ENCODE measurements at places on chromosomes 7 and 10. TPM values are rescaled to one million over a fixed set of nuclear protein-coding genes. Genes with fewer than 3 reads are reported as not detected.

Gene PSD
- 17.1 TPM for polyA plus RNA-seq

Gene PAPOLB
- polyA plus RNA-seq = 0.09 TPM

Gene SUN3
- polyA plus RNA-seq = 0.37 TPM

Gene ARHGAP12
- 36.9 TPM for polyA plus RNA-seq

Gene COL13A1
- polyA plus RNA-seq = 55.5 TPM

Gene KLF14
- polyA plus RNA-seq = 0.21 TPM

GRCh38 chr7:13107291-13107690, 419.9 kb downstream of the ARL4A start:
- no peak for DNase-seq

DNA sequence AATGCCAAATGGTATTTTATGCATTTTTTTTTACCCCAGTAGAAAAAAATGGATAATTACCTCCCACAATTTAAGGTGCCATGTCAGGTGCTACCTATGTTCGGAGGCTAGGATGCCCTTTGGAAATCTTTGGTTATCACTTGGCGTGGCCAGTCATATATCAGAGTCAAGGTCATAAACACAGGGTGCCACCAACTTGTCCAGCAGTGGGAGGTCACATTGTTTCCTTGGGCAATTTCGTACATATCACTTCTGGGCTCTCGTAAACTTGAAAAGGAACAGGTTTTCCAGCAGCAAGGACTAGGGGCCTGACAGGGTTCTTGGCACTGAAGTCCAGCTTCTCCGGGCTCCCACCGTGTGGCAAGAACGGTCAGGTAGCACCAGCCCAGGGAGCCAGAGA, 48.0 kb upstream of the BHLHA15 start:
- DNase-seq = no peak

- no peak for DNase-seq
Measured at GRCh38 chr7:42065942-42066341, 171.1 kb downstream of the GLI3 start.

DNA sequence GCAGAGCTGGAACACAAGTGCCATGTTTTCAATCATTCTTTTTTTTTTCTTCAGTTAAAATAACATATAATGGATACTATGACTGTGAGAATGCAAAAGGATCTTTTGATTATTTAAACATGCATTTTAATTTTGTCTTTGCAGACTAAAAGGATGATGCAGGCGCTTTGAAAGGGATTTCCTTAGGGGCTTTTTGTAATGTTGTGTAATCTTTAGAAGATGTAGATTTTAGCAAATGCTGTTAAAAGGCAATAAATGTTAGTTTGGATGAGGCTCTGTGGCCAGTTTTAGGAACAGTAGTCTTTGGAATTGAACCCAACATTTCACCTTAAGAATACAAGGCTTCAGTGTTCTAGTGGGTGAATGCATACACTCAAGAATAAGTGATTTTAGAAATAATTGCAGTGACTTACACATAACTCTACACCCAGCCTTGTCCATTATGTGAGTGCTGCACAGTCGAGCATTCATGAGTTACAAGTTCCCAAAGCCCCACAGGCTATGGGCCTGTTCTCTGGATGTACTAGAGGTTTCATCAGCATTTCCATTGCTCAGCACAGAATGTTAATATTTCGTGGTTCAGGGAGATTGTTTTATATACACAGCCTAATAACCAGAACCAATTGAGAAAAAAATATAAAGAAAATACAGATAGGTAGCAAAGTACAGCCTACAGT, 11.6 kb downstream of the PAPSS2 start:
- no peak for DNase-seq

DNA sequence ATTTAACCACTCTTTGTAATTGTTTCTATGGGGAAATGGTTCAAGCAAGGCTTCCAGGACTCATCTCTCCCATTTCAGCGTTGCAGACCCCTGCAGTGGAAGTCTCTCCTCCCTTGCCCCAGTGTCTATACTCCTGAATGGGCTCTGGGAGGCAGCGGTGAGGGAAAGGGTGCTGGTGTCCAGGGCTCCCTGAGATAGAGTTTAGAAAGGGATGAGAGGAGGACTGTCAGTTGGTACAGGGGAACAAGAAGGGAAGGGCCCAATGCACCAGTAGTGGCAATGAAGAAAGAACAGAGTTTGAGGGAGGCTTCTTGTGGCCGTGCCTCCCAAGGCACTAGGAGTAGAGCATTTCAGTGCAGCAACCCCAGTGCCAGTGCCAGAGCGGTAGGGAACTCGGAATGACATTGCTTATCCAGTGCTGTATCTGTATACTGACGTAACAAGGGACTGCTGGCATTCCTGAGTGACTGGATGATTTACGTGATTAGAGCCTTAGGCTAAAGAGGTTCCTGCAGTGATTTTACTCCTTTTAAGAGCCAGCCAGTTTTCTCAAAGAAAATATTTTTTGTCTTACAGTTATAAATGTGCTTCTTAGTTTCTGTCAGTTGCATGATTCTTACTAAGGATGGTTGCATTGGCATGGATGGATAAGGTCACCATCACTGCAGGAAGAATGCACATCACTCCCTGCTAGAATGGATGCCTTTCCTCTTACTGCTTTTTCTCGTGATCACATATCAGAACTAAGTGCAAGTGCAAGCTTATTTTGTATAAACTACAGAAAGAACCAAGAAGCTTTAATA, 28.0 kb downstream of the PRPF18 start:
- DNase-seq = no peak

DNA sequence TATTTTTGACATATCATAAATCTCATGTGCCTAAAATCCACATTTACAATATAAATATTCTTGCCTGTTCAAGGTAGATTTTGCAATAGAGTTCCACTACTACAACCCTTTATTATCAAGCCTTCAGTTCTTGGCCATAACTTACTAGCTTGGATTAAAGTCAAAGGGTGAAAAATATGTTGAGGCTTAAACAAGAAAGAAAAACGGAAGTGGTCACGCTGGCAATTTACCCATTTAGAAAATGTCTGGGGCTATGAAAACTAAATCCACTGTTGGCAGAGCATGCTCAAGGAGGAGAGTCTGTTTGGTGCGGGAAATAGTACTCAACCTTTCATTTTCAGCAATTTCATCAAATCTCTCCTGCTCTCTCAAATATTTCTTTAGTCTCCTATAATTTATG, 209.8 kb upstream of the RHOBTB1 start:
- no peak for DNase-seq

DNA sequence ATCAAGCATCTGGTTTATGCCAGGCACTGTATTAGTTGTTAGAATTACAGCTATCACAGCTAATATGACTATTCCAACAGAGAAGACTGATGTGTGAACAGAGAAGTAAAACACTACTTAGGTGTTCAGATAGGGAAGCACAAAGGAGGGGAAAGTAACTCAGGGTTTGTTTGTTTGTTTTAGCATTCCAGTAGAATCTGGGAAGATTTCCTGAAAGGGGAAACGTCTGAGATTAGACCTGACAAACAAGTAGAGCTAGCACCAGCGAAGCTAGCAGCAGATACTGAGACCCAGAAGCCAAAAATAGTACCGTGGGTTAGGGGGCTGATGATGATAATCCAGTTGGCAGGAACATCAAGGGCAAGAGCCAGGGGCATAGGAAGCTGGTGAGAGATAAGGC, 28.8 kb upstream of the KLHL7 start:
- no peak for DNase-seq

- DNase-seq = no peak
Measured at GRCh38 chr7:96674565-96674964, 35.1 kb downstream of the SEM1 start.

DNA sequence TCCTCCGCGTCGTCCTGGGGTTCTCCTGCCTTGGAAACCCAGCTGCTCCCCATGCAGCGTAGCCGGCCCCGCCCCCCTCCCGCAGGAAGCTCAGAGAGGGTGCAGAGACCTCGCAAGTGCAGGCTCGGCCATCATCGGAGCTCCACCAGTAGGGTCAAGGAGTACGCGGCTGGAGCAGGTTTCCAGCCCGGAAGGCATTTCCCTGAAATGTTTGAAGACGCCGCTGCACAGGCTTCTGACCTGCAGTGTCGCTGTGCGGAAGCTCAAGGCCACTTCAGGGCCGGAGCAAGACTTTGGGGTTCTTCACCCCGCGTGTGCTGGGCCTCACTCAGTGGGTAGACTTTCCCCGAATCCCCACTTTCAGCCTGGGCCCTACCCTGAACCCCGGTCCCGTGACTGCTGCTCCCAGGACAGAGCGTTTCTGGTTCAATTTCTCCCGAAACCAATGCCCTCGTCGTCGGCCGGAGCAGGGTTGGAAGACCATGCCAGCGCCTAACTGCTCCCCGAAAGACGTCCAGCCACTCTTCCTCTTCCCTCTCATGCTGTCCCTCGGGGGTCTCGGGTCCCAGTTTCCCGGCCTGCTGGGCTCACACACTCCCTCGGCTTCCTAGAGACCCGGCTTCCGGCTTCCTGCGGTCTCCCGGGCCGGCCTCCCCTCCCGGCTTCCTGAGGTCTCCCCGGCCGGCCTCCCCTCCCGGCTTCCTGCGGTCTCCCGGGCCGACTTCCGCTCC, 52.1 kb downstream of the INSIG1 start:
- DNase-seq = no peak

GRCh38 chr7:997404-998395, 14.7 kb downstream of the CYP2W1 start:
- no peak for DNase-seq

GRCh38 chr10:114902151-114902550, 35.8 kb upstream of the TRUB1 start:
- no peak for DNase-seq

GRCh38 chr10:11993834-11994468, 48.7 kb downstream of the UPF2 start:
- no peak for DNase-seq

DNA sequence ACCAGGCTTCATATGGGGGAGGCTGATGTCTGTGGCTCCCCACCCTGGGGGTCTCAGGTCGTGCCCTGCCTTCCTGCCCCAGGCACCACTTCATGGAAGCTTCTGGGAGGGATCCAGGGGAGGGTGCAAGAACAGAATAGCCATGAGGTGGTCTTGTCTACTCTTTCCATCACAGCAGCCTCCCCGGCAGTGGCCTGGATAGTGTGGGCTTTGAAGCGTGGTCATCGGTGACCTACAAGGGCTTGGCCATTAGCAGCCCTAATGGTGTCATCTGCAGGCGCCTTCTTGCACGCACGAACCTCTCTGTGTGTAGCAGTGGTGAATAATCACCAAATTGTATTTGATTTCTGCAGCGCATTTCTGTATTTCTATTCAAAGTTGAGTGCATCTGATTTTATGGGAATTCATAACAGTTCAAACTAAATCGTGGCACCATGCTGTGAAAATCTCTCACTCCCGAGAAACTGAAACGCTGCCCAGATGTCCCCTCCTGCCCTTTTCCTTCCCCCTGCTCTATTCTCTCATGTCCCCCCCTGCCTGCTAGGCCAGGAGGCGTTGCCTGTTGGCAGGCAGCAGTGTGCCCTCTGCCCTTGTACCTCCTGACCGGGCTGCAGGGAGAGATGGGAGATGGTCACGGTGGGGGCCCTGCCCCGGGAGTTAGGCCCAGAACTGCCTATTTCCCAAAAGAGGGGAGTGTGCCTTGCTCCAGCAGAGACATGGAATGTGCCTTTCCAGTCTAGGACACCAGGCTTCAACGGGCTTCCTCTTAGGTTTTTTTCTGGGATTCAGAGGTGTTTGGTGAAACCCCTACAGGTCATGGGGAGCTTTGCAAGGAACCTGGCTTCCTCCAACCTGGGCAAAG, 34.8 kb downstream of the CDH23 start:
- DNase-seq = no peak

DNA sequence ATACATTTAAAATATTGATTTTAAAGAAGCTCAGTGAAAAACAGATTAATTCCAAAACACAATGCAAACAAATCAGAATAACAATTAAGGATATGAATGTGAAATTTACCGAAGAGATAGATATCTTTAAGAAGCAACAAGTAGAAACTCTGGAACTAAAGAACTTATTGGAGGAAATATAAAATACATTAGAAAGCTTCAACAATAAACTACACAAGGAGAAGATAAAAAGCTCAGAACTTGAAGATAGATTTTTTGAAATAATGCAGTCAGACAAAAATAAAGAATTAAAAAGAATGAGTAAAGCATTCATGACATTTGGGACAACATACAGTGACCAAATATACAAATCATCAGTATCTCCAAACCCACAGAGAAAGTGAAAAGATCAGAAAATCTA, 43.2 kb downstream of the HIBADH start:
- DNase-seq = no peak

DNA sequence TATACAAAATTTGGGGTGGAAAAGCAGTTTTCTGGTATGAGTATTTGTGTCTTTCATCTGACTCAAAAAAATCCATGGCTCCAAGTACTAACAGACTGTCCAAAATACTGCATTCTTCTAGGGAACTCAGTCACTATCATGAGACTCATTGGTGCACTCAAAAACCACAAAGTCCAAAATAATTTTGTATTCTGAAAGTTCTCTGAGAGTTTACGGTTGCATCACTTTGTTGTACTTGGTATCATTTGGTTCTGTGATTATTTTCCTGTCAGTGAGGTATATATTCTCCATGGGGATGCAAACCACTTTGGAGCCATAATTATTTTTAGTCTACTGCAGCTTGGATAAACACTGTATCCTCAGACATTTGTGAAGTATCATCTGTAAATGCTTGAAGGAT, 28.0 kb upstream of the CABCOCO1 start:
- no peak for DNase-seq

DNA sequence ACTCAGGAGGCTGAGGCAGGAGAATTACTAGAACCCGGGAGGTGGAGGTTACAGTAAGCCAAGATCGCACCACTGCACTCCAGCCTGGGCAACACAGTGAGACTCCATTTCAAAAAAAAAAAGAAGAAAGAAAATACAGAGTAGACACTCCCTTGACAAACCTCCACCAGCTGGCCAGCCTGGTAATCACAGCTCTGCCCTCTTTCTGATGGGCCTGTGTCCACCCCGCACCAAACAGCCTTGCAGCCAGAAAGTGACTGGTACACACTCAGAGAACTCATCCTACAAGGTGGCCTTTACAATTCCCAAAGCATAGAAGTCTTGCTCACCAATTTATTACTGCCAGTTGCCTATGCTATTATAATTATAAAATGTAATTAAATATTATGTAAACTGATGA, 66.6 kb downstream of the COBL start:
- DNase-seq = no peak

- peak; percentile 21 for DNase-seq
Measured at GRCh38 chr7:100132697-100133151, 6.0 kb downstream of the MBLAC1 start.

- peak; percentile 55 for DNase-seq
Measured at GRCh38 chr10:31700181-31700611, 228.4 kb downstream of the ARHGAP12 start.

GRCh38 chr10:31413325-31413724, 94.3 kb downstream of the ZEB1 start:
- DNase-seq = no peak

DNA sequence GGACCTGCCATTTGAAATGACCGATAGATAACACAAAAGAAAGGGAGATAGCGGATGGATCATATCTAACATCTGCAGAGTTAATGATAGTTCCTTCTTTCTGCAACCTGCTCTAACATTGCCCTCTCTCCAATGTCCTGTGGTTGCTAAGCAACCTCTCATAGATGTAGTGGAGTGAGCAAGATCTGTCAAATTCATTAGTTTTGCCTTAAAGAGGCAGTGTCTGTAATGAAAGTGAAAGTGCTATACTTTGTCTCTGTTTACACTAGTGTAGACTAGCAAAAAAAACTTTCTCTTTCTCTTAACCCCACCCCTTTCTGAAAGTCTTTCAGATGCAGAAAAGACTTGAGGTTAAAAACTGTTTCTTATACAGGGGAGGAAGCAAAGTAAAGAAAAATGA, 1196.9 kb downstream of the SORCS3 start:
- peak; percentile 31 for DNase-seq
